Prostate gland (tissue), 2 donors: ENCODE measurements at places on chromosomes 1 and 21. TPM values are rescaled to one million over a fixed set of nuclear protein-coding genes. Genes with fewer than 3 reads are reported as not detected.

- no peak for DNase-seq
Observed at GRCh38 chr21:27201197-27201596, 234.3 kb upstream of the ADAMTS5 start.

GRCh38 chr1:243482141-243483022, 226.5 kb downstream of the SDCCAG8 start:
- DNase-seq, result no peak

DNA sequence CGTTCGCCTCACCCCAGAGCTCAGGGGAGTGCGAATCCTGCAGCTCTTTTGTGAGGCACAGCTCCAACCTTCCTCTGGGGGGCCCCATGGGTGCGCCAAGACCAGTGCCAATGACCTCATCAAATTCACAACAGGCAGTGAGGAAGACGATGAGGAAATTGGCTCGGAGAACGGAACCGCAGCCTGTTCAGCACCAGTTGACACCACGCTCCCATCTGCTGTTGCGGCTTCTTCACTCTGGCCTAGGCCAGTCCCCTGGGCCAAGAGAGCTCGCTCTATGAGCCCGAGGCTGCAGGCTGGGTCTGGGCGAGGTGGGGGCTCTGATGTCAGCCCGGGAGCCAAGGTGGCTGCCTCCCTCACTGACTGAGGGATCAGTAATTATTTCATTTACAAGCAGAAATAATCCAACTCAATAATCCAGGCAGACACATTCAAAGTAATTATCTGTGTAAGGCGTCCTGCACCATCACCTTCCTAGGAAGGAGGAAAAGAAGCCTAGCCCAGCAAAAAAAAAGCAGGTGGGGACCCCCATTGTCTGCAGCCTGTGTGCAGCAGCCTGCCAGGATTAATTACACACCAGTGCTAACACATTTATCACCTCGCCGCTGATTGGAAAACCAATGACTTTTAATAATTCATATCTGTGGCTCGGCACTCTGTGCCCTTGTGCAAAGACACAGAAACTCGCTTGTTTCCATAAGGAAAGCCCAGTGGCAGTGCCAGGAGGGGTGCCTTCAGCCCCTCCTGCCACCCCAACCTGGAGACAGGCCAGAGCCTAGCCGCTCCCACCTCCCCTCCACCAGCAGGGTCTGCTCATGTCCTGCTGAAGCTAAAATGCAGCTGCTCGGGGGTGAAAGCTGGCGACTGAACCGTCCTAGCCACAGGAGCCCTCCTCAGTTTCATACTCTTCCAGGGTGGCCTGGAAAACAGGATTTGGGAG, 1.9 kb downstream of the PLEKHA6 start:
- no peak for DNase-seq

- no peak for DNase-seq
Observed at GRCh38 chr1:103941086-103941485, 191.4 kb downstream of the AMY1C start.

DNA sequence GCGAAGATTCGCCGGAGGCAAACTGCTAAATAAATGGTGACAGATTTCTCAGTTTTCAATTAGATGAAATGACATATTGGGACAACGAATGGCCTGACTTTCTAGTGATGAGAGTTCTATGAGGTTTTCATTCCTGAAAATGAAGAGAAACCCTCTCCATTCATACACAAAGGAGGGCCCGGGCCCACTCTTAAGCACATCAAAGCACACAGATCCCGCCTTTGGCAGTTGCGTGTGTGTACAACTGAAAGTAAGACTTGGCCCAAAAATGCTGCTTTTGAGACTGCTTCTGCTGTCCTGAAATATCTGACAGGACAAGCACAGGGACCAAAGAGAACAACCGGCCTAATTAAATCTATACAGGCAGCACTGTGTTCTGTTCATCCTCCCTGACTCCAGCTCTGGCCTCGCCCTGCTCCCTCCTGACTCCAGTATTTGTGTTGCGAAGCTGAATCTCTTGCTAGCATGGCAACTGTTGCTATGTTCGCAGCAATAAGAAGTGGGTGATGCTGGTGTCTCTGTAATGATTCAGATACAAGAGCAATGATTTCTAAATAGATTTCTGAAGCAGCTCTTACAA, 7.4 kb downstream of the LRRC53 start:
- no peak for DNase-seq

- no peak for DNase-seq
Observed at GRCh38 chr1:200328379-200328778, 81.5 kb downstream of the ZNF281 start.

GRCh38 chr1:38728585-38728908, 131.0 kb downstream of the RRAGC start:
- DNase-seq, result no peak

- no peak for DNase-seq
Observed at GRCh38 chr1:79839882-79840281, 833.4 kb upstream of the ADGRL4 start.

DNA sequence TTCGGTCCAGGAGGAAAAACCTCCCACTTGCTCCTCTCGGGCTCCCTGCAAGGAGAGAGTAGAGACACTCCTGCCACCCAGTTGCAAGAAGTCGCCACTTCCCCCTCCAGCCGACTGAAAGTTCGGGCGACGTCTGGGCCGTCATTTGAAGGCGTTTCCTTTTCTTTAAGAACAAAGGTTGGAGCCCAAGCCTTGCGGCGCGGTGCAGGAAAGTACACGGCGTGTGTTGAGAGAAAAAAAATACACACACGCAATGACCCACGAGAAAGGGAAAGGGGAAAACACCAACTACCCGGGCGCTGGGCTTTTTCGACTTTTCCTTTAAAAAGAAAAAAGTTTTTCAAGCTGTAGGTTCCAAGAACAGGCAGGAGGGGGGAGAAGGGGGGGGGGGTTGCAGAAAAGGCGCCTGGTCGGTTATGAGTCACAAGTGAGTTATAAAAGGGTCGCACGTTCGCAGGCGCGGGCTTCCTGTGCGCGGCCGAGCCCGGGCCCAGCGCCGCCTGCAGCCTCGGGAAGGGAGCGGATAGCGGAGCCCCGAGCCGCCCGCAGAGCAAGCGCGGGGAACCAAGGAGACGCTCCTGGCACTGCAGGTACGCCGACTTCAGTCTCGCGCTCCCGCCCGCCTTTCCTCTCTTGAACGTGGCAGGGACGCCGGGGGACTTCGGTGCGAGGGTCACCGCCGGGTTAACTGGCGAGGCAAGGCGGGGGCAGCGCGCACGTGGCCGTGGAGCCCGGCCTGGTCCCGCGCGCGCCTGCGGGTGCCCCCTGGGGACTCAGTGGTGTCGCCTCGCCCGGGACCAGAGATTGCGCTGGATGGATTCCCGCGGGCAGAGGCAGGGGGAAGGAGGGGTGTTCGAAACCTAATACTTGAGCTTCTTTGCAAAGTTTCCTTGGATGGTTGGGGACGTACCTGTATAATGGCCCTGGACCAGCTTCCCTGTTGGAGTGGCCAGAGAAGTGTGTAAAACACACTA, 45.3 kb downstream of the MRPL39 start:
- no peak for DNase-seq

DNA sequence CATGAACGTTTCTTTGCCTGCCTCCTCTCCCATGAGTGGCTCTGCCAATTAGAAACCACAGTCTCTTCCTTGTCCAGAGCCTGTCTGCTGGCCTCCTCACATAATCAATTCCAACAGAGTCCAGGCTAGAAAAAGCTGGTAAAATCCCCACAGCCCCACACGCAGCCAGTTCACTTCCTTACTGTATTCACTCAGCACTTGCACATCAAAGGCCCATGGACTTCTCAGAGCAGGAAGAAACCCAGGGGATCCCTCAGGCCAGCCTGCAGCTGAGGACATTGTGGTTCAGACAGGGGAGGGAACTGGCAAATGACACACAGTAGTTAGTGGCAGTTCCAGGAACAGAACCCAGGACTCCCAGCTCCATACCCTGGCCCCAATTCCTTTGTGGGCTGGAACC, 171.6 kb upstream of the EDN2 start:
- no peak for DNase-seq

UBL4B gene
- not detected for total RNA-seq

ETV3L gene
- total RNA-seq, result not detected

DNA sequence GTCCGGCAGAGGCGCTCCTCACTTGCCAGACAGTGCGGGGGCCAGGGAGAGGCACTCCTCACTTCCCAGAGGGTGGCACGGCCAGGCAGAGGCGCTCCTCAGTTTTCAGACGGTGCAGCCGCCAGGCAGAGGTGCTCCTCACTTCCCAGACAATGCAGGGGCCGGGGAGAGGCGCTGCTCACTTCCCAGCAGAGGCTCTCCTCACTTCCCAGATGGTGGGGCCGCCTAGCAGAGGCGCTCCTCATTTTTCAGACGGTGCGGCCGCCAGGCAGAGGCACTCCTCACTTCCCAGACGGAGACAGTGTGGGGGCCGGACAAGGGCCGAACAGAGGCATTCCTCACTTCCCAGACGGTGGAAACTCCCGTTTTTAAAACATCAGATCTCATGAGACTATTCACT, 238.4 kb upstream of the CACYBP start:
- DNase-seq, result no peak

S100A5 gene
- total RNA-seq, result not detected

OLFML2B gene
- total RNA-seq, result 29.7 TPM

GRCh38 chr1:27047914-27048313, 35.3 kb upstream of the TENT5B start:
- DNase-seq, result no peak

C1orf56 gene
- total RNA-seq, result 17.7 TPM

DNA sequence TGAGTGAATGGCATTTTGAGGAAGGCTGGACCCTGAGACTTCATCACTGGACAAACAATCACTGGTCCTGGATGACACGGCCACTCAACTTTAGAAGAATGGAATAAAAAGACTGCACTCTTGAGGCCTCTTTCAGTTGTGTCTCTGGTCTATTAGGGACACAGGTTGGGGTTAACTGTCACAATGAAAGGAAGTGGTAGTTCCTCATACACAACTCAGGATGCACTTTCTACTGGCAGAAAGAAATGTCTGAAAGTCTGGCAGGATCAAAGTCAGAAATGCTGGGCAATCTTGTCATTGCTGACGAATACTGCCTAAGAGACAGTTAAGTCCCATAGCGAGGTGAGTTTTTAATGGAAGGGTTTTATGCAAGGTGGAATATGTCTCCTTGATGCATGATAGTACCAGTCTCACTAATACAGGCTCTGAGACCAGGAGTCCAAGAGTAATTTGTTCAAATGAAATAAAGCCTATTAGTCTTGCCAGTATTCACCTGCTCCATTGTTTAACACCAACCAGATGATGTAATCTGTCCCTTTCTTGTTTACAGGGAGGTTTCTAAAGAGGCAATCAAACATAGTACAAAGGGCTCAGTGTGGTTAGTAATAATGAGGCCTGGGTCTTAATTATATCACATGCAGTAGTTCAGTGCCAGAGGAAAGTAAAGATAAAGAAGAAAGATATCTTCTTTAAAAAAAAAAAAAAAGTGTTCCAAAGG, 11.2 kb upstream of the RRP15 start:
- no peak for DNase-seq

DNA sequence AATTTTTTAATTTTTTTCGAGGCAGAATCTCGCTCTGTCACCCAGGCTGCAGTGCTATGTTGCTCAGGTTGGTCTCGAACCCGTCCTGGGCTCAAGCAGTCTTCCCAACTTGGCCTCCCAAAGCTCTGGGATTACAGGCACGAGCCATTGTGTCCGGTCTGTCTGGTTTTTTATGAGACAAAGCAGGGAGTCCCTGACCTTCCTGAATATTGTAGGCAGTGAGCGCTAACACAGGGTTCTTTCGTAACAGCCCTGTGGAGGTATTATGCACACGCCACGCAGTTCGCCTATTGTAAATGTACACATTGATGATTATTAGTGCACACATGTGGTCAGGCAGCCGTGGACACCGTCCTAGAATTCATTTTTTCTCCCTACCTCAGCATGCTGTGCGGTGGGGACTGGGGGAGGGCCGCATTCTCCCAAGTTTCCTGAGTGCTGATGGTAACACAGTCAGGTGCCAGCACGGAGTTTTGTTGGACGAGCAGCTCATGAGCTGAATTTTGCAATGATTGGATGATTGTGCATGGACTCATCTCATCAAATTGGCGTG, 19.6 kb downstream of the SPSB1 start:
- DNase-seq, result no peak

MX2 gene
- 1.7 TPM for total RNA-seq

DNA sequence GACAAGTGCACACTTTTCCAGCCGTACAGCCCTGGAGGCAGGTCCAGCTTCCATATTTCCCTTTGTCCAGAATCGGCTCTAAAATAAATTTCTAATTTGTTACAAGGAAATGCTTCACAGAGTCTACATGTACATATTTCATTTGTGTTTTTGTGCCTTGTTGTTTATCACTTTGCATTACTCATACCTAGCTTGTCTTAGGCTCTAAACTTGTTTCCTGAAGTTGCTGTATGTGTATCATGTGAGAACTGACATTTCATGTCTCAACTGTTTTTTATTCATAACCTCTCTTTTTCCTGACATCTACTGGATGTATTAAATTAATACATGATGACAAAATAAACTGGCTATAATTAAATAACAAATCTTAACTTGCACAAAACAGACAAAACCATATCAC, 7.5 kb downstream of the CYYR1 start:
- DNase-seq, result no peak

- DNase-seq, result no peak
Observed at GRCh38 chr1:185680453-185680852, 53.7 kb upstream of the HMCN1 start.

DNA sequence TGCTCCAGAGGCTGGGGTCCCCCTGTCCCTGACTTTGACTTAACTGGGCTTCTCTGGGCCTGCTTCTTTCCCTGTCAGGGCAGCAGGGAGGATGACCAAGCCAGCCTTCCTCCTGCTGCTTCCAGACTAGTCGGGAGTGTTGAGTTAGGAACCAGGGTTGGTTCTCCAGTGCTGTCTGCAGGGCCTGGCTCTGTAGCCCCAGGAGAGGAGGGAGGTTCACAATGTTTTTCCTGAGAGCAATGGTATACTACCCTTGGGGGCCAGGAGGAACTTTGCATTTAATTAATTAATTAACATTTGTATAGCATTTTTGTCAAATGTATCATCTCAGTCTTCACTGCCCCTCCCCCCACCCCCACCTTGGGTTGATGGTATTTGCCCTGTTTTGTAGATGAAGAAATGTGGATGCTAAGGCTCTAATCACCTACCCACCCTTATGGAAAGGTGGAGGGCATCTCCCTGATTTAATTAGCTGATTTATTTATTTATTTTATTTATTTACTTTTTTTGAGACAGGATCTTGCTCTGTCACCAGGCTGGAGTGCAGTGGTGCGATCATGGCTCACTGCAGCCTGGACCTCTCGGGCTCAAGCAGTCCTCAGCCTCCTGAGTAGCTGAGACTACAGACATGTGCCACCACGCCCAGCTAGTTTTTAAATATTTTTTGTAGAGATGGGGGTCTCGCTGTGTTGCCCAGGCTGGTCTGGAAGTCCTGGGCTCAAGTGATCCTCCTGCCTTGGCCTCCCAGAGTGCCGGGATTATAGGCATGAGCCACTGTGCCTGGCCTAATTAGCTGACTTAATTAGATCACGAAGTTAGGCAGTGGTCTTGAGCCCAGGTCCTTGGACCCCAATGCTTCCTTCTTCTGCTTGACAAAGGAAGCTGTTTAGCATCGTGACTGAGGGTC, 6.6 kb downstream of the H6PD start:
- DNase-seq, result no peak

- no peak for DNase-seq
Observed at GRCh38 chr21:37408464-37409193, 42.1 kb downstream of the DYRK1A start.

ZNF670 gene
- total RNA-seq, result 2.9 TPM
